Cardiac fibroblast (primary cell): ENCODE measurements at places on chromosomes 7 and 10.

GRCh38 chr7:16422917-16423316 lies 1.6 kb upstream of the CRPPA start:
- DNase-seq, result no peak

DNA sequence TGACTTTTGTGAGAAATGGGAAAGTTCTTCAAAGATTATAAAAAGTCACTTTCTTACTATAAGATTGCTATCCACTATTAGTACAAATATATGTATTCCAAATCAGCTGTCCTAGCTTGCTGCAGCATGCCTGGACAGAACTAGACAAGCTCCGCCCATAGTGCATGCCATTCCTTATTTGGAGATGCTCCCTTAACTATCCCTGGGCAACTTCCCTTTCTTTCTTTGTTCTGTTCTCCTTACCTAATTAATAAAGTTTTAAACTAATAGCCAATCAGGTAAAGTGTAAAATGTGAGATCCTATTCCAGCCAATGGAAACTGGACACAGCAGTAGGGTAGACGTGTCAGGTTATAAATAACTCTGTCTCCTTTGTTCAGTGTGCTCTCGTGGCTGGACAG lies 281.9 kb downstream of the CAMK1D start:
- peak; percentile 5 for DNase-seq

DNA sequence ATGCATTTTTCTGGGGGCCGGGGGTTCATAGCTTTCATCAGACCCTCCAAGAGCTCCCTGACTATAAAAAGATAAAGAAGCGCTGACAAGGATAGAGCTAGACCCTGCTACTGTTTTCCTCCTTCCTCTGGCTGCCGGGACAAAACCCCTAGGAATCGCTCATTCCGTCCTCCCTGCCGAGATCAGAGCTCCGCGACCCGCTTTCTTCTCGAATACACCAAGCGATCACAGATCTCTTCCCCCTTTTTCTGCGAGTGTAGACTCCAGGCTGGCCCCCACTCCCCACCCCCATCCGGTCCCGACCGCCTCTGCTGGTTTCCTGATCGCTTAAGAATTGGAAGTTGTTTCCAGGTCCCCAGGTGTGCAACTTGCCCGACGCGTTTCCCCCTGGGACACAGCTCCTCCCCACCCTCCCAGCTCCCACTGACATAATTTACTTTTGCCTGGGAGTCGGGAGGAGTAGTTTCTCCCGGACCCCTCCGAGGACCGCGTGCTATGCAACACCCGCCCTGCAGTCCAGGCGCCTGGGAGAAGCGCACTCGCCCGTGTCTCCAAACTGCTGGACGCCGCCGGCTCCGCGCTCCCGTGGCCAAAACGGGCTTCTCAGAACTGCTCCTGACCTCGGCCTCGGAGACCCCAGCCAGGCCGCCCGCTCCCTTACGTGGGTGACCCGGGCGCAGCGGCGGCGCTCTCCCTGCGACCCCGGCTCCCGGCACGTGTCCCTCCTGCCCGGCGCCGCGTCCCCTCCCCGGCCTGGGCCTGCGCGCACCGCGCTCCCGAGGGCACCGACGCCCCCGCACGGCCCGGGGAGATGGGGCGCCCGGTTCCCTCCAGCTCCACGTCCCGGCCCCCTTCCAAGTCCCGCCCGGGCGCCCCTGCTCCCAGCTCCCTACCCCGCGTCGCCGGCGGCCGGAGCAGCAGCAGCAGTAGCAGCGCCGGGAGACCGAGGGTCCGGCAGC lies 552 bp downstream of the IL15RA start:
- peak; percentile 59 for DNase-seq

- DNase-seq, result no peak
These were observed 18.1 kb downstream of the MAD1L1 start for GRCh38 chr7:2214636-2215035.

DNA sequence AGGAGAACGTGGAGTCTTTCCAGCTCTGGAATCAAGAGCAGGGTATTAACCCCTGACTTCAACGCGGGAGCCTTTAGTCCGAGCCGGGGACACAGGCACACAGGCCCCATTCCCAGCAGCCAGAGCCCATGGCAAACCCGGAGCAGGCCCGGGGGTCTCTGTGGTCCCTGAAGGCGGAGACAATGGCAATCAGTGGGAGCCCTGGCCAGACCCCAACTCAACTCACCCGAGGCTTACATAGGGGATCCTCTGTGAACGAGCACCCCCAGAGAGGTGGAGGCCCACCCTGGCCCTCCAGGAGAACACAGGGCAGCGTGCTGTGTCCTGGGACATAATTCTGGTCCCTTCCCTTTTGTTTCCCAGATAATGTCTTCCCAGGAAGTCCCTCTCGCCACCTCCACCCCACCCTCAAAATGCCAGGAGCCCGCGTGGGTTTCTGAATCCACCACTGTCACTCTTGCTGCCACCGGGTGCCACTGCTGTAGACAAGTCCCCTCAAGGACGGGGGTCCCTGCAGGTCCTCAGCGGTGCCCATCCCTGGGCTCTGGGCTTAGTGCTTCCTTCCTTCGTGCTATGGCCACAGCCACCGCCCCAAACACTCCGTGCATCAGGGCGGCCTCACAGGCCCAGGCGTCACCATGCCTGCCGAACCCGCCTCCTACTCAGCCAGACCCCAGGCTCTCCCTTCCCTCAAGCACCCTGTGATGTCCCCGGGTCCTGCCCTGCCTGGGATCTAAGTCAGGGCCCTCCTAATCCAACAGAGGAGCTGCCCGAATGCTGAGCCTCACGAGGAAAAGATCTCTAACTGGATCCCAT lies 28.6 kb upstream of the PPP2R2D start:
- DNase-seq, result no peak

GRCh38 chr7:117322741-117323304 lies at the start of gene WNT2:
Gene WNT2 (minus strand): TSS chr7:117323058. CDS start chr7:117322989, 69 bp downstream.
- DNase-seq, result peak; percentile 13
